ENCODE measurements at places on chromosomes 7 and 10. TPM values are rescaled to one million over a fixed set of nuclear protein-coding genes. Genes with fewer than 3 reads are reported as not detected.

DNA sequence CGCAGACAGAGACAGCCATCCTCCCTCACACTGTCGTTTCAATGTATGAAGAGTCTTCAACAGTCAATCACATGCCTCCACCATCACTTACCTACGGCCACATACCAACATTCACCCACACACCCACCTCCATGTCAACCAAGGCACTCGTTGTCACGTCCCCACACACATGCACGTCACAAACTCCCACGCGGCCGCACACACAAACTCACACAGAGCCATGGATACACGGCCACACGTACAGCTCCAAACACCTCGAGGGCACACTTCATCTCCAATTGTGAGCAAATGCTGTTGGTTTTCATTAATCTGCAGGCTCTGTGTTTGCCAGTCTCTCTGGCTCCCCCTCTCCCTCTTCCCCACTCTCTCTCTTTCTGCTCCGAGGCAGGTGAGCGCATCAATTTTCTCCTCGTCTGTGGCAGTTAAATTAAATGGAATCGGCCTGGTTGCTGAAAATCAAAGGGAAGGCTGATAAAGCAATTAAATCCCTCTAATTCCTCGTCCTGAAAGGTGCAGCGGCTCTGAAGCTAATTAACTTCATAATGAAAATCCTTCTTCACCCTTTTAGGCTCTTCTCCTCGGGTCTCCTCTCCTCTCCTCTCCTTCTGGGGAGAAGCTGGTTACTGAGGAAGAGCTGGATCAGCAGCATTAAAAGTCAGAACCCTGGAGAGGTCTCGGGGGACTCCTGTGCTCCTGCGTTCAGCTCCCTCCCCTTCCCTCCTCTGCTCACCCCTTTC is 53.8 kb upstream of the SLF2 start:
- DNase-seq = no peak

GRCh38 chr10:67803588-67804394 is 34.2 kb downstream of the DNAJC12 start:
- no peak for DNase-seq

ZNF503 gene
- 15.9 TPM for total RNA-seq

GRCh38 chr10:71873582-71874211 is 22.6 kb upstream of the PSAP start:
- no peak for DNase-seq

UPK3B gene
- 3.3 TPM for total RNA-seq

RAPGEF5 gene
- 53.4 TPM for total RNA-seq

GRCh38 chr10:112855134-112855533 is 94.9 kb upstream of the TCF7L2 start:
- DNase-seq = no peak

RAB19 gene
- 8.8 TPM for total RNA-seq

- DNase-seq = no peak
Observed at GRCh38 chr7:36667007-36667745, 57.1 kb downstream of the AOAH start.

GRCh38 chr10:93417266-93417665 is 64.9 kb downstream of the MYOF start:
- no peak for DNase-seq

DNA sequence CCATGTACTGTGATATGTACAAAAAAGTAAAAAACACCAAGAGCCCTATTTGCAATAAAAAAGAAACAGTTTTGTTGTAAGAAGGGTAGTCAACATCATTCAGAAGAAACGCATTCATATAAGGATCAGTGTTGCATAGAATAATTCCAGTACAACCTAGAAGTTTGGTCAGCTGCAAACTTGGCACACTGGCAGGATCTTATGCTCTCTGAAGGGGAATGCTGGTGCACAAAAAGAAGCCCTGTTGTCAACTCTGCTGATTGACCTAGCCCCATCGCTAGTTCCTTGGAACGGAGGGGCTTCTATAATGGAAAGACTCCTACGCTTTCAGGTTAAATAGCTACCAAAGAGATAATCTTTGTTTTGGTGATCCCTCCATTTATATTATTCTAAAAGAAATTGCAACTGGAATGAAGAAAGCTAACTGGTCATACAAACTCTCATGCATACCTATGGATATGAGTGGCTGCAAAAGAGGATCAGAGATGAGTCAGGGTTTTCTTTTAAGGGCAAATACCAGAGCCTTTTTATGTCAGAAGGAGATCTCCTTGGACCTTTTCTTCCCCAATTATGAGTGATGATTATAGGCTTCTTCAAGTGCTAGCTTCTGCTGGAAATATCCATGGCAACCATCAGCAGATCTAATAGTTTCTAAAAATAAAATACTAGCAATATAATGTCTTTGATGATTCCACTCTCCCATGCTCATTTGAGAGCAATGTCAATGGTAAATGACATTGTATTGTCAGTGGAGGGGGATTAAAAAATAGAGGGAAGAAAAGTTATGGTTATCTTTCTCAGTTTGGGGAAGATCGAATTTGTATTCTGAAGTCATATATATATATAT is 312.4 kb upstream of the CACNA2D1 start:
- DNase-seq = no peak

- no peak for DNase-seq
Observed at GRCh38 chr7:129373651-129374428, 60.4 kb upstream of the STRIP2 start.

GRCh38 chr10:96130326-96130995 is 364 bp downstream of the ZNF518A start:
- no peak for DNase-seq

- DNase-seq = no peak
Observed at GRCh38 chr10:78684947-78685346, 383.8 kb upstream of the ZMIZ1 start.

OR2A1 gene
- total RNA-seq = not detected

- DNase-seq = no peak
Observed at GRCh38 chr10:7538970-7539654, 127.7 kb downstream of the ITIH5 start.

GPR37 gene
- 3.7 TPM for total RNA-seq

GRCh38 chr10:19832699-19833098 is 16.5 kb downstream of the PLXDC2 start:
- peak; percentile 41 for DNase-seq

DNA sequence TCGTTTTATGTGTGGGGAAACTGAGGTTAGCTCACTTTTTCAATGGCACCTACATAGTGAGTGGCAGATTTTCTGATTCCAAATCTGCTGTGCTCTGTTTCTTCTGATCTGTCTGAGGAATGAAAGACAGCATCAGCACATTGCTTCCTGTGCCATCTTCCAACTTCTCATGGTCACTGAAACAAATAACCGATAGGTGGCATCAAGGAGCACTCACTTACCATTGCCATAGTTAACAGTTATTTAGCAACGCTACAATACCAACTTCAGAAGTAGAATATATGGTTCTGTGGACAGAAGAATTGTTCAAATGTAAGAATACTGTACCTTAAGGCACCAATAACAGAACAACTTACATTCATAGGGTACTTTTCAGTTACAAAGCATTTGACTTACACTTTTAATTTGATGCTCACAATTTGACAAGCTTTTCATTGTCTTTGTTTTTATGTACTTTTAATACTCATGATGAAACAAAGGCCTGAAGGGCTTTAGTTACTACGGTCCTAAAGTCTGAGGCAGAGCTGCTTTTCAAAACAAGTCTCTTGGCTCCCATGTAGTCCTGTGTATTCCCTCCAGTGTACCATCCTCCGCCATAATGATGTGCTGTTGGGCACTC is 228.9 kb upstream of the TCF7L2 start:
- peak; percentile 38 for DNase-seq

DDX50 gene
- total RNA-seq = 30.9 TPM

DNA sequence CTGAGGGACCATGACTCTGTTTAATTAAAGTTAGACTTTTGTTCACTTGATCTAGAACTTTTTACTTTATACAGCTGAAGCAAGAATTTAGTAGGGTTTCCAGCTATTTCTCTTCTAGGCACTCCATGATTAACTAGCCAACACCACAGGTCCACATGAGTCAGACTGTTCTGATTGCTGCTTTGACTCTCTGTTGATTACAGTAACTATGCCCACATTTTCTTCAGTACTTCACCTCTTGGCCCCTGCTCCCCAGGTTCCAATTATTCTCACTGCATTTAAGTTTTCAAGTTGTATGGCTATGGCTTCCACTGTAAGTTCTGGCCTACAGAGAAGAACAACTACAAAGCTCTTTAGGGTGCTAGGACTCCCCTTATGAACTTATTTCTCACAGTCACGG is 737.2 kb upstream of the IGFBP3 start:
- no peak for DNase-seq

DNA sequence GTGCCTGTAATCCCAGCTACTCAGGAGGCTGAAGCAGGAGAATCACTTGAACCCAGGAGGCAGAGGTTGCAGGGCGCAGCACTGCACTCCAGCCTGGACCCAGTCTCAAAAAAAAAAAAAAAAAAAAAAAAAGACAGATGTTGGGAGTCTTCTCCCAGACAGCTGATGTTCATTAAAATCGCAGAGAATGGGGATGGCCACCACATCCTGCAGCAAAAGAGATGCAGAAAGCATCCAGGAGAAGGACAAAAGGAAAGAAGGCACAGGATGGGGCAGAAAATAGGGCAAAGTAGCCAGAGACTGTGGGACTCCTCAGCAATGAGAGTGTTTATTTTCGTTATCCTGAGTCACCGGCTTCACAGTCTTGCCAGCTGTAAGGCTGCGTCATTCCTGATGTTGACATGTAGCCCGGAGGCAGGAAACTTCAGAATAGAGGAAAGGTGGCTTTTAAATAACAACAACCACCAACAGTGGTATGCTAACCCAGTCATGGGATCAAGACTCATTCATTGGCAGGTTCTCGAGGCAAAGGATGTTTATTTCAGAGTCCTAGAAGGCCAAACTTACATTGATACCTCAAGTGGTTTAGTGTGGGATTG is 149.5 kb upstream of the SVIL start:
- DNase-seq = peak; percentile 69

AGFG2 gene
- total RNA-seq = 102 TPM

DNA sequence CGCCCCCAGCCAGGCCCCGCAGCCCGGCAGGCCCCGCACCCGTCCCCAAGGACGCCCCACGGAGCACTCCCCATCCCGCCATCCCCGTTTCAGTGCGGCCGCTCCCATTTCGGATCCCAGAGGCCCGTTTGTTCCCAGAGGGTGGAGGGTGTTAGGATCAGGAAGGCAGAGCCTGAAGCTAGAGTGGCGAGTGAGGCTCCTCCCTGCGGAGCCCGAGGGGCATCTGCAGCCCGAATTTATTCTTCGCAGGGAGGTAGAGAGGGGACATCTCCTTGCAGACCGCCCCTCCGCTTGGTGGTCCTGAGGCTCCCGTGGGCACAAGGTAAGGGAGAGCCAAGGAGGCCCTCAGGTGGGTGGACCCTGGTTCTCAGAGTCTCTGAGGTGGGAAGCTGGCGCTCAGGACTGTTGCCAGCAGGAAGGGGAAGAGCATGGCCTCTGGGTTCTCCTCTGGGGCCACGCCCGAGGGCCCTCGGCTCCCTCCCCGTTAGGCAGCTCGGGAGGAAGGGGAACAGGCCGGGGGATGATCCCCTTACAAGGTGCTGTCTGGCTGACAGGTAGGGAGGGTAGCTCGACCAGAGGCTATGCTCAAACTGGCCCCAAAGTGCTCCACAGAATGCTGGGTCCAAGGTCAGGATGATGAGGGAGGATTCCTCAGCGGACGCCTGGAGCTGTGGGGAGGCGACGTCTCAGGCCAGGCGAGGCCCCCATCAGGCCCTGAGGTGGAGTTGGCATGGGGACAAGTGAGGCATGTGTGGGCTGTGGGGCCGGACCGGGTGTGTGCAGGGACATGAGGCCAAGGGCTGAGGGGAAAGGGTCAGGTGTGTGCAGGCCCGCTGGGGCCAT is 17.4 kb downstream of the POLL start:
- DNase-seq = no peak

BZW2 gene
- total RNA-seq = 24.2 TPM

DNA sequence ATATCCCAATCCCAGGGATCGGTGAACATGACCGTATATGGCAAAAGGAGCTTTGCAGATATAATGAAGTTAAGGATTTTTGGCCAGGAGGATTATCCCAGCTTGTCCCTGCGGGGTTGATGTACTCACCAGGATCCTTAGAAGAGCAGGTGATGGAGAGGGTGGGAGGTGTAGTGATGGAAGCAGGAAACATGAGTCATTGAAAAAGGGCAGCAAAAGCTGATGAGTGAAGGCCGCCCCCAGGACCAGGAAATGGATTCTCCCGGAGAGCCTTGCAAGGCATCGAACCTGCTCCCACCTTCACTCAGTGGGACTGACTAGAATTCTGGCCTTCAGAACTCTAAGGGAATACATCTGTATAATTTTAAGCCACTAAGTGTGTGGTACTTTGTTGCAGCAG is 5.2 kb upstream of the NUPR2 start:
- no peak for DNase-seq

DNA sequence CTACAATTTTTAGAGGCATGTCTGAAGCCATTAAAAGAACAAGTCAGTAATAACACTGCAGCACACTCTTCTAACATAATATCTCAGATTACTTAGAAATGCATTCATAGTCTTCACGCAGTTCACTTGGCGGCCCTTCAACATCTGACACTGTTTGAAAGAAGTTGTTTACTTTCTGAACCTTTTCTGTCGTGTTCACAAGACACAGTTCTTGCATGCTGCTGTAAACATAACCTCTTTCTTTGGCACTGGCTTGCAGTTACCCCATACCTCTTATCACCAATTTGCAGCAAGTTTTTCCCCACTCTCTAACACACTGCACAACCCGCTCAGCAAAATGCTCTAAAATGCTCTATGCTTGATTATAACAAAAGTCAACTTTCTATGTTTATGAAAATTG is 12.0 kb downstream of the PIP4K2A start:
- peak; percentile 80 for DNase-seq

COL17A1 gene
- total RNA-seq = 0.49 TPM

- DNase-seq = no peak
Observed at GRCh38 chr10:25614652-25615051, 319.4 kb upstream of the MYO3A start.

DNA sequence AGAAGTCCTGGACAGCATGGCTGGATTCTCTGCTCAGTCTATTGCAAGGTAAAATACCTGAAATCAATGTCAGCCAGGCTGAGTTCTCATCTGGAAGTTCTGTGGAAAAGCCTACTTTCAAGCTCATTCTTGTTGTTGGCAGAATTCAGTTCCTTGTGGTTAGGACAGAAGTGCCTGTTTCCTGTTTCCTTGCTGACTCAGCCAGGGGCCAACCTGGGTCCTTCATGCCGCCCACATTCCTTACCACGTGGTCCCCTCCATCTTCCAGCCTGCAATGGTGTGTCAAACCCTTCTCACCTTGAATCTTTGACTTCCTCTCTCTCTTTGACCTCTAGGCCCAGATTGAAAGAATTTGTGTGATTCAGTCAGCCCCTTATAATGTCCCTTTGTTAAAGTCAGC is 197.1 kb upstream of the STK17A start:
- DNase-seq = no peak

GRCh38 chr7:127833641-127834040 is 181.6 kb downstream of the SND1 start:
- no peak for DNase-seq

- DNase-seq = no peak
Observed at GRCh38 chr7:126150278-126150958, 1102.3 kb downstream of the GRM8 start.

LAMB1 gene
- 89.4 TPM for total RNA-seq

- DNase-seq = no peak
Observed at GRCh38 chr7:143299840-143300239, 11.7 kb downstream of the CASP2 start.

CUEDC2 gene
- 63.2 TPM for total RNA-seq
